T-helper 17 cell (primary cell): ENCODE measurements at places on chromosomes 7 and 10.
A peak's percentile ranks its signal among the peaks of the same experiment; 100 is the strongest.

DNA sequence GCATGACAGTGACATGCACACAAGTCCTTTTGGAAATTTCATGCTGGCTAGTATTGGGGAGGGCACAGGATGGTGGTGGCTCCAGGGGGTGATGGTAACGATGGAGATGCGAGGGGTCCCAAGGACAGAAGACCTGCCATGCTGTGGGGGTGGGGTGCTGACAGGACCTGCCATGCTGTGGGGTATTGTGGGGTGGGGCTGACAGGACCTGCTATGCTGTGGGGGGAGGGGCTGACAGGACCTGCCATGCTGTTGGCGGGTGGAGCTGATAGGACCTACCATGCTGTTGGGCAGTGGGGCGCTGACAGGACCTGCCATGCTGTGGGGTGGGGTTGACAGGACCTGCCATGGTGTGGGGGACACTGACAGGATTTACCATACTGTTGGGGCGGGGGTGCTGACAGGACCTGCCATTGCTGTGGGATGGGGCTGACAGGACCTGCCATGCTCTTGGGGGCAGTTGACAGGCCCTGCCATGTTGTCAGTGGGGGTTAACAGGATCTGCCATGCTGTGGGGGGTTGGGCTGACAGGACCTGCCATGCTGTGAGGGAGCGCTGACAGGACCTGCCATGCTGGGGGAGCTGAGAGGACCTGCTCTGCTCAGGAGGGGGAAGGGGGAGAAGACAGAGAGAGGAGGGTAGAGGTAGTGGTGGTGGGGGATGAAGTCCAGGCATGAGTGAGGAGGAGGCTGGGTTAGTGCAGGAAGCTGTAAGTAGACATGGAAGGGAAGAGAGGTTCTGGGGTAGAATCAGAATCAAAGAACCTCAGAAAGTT, 36.2 kb upstream of the RET start:
- peaks cover 8% of the 10 kb centered on the region for H3K4me1 ChIP-seq
- DNase-seq = no peak
- H3K27me3 ChIP-seq = peaks cover 15% of the 10 kb centered on the region
- no peak overlapping the region for H3K4me3 ChIP-seq

GRCh38 chr10:87818505-87819288, 671 bp upstream of the ATAD1 start:
- H3K4me3 ChIP-seq = peak overlapping the region; percentile 97
- H3K27me3 ChIP-seq = no peaks in the 10 kb centered on the region
- DNase-seq = peak; percentile 43
- H3K4me1 ChIP-seq = peaks cover 28% of the 10 kb centered on the region

DNA sequence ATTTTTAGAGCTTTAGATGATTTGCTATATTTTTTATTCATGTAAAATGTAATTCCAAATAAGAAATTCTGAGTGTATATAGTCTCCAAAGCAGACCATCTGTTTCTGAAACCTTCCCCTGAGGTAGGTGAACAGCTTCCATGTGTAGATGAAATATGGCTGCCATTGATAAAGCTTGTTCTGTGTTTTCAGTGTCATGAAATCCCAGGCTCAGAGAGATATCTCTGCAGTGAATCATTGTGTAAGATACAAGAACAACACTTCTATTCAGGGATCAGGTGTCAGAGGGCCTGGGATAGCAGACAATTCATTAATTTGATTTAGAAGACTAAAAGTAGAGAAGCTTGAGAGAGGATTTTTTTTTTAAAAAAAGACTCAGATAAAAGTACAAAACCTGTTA, 29.1 kb downstream of the ACTA2 start:
- DNase-seq = no peak
- H3K27me3 ChIP-seq = no peaks in the 10 kb centered on the region
- no peak overlapping the region for H3K27ac ChIP-seq
- no peak overlapping the region for H3K4me3 ChIP-seq

- peaks cover 8% of the 10 kb centered on the region for H3K27me3 ChIP-seq
- DNase-seq = no peak
Observed at GRCh38 chr7:29299086-29299485, 104.5 kb downstream of the CHN2 start.

DNA sequence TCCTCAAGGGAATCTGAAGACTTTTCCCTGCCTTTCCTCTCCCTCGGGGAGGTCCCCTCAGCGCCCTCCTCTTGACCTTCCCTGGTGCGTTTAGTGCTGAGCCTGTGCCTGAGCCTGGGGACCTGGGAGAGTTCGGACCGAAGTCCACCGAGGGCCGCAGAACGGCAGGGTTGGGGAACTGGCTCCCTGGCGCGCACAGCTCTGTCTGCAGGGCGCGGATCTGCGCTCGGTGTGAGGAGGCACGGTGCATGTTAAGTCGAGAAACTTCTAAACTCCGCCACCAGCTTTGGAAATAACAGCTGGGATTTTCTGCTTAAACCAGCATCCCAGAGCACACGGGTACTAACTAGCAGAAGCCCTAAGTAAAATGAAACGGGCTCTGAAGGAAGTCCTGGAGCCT, 44.2 kb upstream of the SLC29A4 start:
- H3K27ac ChIP-seq = no peak overlapping the region
- peaks cover 2% of the 10 kb centered on the region for H3K36me3 ChIP-seq
- no peak for DNase-seq
- peaks cover 13% of the 10 kb centered on the region for H3K4me1 ChIP-seq
- H3K27me3 ChIP-seq = peaks cover 11% of the 10 kb centered on the region
- H3K4me3 ChIP-seq = no peak overlapping the region

DNA sequence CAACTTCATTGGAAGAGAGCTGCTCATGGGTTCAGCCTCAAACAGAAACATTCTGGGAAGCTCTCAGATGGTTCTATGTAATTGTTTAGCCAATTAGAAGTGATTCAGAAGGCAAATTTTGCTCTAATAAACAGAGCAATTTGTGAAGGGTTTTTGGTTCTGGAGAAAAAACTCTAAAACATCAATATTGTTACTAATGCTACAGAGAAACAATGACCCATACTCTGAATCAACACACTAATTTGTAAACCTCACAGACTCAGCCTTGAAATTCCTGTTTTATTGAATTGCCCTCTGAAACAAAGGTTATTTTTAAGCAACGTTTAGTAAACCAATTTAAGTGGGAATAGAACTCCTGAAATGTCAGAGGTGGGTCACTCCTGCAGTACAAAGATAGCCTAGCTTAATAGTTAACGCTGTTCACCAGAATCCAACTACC, 171.6 kb upstream of the SVIL start:
- H3K27ac ChIP-seq = no peak overlapping the region
- no peaks in the 10 kb centered on the region for H3K36me3 ChIP-seq
- H3K4me1 ChIP-seq = peaks cover 5% of the 10 kb centered on the region
- DNase-seq = no peak
- no peak overlapping the region for H3K4me3 ChIP-seq
- peaks cover 24% of the 10 kb centered on the region for H3K27me3 ChIP-seq

- H3K36me3 ChIP-seq = no peaks in the 10 kb centered on the region
- H3K27me3 ChIP-seq = no peaks in the 10 kb centered on the region
- H3K27ac ChIP-seq = peak overlapping the region; percentile 78
Observed at GRCh38 chr7:1572111-1572822, 2.4 kb upstream of the PSMG3 start.

GRCh38 chr10:61135276-61135721, 191.3 kb upstream of the RHOBTB1 start:
- DNase-seq = no peak
- H3K27me3 ChIP-seq = peaks cover 15% of the 10 kb centered on the region
- H3K27ac ChIP-seq = no peak overlapping the region
- H3K4me1 ChIP-seq = no peaks in the 10 kb centered on the region
- no peak overlapping the region for H3K4me3 ChIP-seq
- no peaks in the 10 kb centered on the region for H3K36me3 ChIP-seq

- no peak overlapping the region for H3K4me3 ChIP-seq
- H3K27me3 ChIP-seq = peaks cover 8% of the 10 kb centered on the region
- no peak overlapping the region for H3K27ac ChIP-seq
- H3K4me1 ChIP-seq = no peaks in the 10 kb centered on the region
Observed at GRCh38 chr10:132145002-132145401, 41.7 kb upstream of the DPYSL4 start.

GRCh38 chr7:112937651-112938415, 147.6 kb upstream of the TMEM168 start:
- H3K4me3 ChIP-seq = peak overlapping the region; percentile 88
- peaks cover 25% of the 10 kb centered on the region for H3K4me1 ChIP-seq
- H3K27me3 ChIP-seq = no peaks in the 10 kb centered on the region
- peak overlapping the region; percentile 75 for H3K27ac ChIP-seq
- peaks cover 5% of the 10 kb centered on the region for H3K36me3 ChIP-seq

DNA sequence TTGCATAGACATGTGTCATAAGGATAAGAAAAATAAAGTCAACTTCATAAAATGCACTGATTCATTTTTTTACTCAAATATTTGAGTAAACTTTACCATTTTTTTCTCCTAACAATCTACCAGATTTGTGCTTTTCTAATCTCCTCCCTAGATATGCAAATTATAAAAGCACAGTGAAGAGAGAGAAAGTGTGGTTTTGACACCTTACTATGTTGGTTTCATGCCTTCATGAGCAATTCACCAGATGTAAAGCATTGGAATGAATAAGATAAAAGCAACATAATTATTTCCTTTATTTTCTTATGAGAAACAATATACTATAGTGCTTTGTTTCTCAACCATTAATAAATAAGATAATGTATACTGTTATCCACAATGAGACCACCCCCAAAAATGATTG, 432.5 kb upstream of the PCDH15 start:
- H3K4me1 ChIP-seq = no peaks in the 10 kb centered on the region
- no peaks in the 10 kb centered on the region for H3K36me3 ChIP-seq
- no peak overlapping the region for H3K27ac ChIP-seq
- no peak for DNase-seq
- no peaks in the 10 kb centered on the region for H3K27me3 ChIP-seq
- H3K4me3 ChIP-seq = no peak overlapping the region

- no peak overlapping the region for H3K4me3 ChIP-seq
- peaks cover 49% of the 10 kb centered on the region for H3K27me3 ChIP-seq
- no peak for DNase-seq
- H3K27ac ChIP-seq = no peak overlapping the region
- no peaks in the 10 kb centered on the region for H3K36me3 ChIP-seq
- H3K4me1 ChIP-seq = peaks cover 2% of the 10 kb centered on the region
Observed at GRCh38 chr7:88311675-88312036, 5.0 kb upstream of the STEAP4 start.

DNA sequence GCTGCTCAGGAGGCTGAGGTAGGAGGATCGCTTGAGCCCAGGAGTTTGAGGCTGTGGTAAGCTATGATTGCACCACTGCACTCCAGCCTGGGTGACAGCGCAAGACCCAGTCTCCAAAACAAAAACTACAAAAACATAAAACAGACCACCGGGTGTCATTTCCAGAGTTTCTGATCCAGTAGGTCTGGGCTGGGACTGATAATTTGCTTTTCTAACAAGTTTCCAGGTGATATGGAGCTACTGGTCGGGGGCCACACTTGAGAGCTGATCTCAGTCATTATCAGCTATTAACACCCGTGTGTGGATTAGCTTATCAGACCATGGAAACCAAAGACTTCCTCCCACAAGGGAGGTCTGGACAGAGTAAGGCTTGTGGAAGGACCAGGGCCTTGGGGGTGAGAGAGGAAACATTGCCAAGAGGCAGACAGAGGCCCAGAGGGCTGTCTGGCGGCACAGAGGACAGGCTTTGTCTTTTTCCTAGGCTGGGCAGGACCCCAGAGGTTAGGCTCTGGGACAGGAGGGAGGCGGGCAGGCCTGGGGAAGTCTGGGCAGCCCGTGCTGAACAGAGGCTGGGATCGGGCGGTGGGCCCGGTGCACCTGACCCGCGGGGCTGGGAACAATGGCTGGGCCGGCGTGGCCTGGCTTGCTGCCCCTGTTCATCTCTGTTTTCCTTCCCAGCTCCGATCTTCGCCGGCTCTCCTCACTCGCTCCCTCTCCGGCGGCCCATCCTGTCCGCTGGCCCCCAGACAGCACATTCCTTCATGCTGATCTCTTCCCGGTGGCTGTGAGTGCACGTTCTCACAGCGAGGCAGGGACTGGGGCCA, 25.2 kb downstream of the TMEM270 start:
- no peak for DNase-seq
- H3K4me1 ChIP-seq = peaks cover 9% of the 10 kb centered on the region
- peaks cover 32% of the 10 kb centered on the region for H3K27me3 ChIP-seq
- peak overlapping the region; percentile 31 for H3K4me3 ChIP-seq
- H3K36me3 ChIP-seq = peaks cover 7% of the 10 kb centered on the region

- H3K4me1 ChIP-seq = no peaks in the 10 kb centered on the region
- no peak overlapping the region for H3K27ac ChIP-seq
- peaks cover 14% of the 10 kb centered on the region for H3K27me3 ChIP-seq
- H3K36me3 ChIP-seq = no peaks in the 10 kb centered on the region
- no peak overlapping the region for H3K4me3 ChIP-seq
- no peak for DNase-seq
Observed at GRCh38 chr10:121438333-121438732, 159.9 kb downstream of the FGFR2 start.

DNA sequence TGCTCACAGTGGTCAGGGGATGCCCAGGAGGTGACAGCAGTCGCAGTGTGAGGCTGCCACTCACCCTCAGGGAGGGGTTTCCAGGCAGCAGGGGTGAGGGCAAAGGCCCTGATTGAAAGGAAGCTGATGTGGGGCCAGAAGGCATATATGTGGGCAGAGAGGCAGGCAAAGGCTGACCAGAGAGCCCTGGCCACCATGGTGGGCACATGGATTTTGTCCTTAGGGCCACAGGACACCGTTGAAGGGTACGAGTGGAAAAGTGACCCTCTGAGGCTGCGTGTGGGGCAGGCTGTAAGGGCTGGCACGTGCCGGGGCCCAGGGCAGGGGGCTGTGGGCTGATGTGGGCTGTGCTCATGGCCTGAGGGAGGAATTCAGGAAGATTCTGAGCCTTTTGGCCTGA, 57.5 kb upstream of the ZNF32 start:
- no peak overlapping the region for H3K4me3 ChIP-seq
- H3K27me3 ChIP-seq = peaks cover 3% of the 10 kb centered on the region
- peaks cover 2% of the 10 kb centered on the region for H3K36me3 ChIP-seq
- DNase-seq = no peak
- H3K27ac ChIP-seq = no peak overlapping the region
- H3K4me1 ChIP-seq = peaks cover 2% of the 10 kb centered on the region

DNA sequence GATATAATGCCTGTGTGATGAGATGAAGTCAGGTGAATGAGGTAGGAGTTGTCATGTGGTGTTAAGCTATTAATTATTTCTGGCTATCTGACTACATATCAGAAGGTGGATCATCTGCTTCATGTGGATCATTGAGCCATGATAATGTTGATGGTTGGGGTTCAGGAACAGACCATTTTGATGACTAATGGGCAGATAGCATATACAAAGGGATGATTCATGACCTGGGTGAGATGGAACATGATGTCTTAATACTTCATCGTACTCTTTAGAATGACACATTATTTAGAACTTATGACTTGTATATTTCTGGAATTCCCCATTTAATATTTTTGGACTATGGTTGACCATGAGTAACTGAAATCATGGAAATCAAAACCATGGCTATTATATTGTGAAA, 155.1 kb downstream of the OR13A1 start:
- no peak for DNase-seq
- peaks cover 46% of the 10 kb centered on the region for H3K27me3 ChIP-seq
- H3K4me3 ChIP-seq = no peak overlapping the region
- no peak overlapping the region for H3K27ac ChIP-seq
- H3K36me3 ChIP-seq = peaks cover 2% of the 10 kb centered on the region
